Stimulated activated naive CD4-positive, alpha-beta T cell treated with Interleukin-2 at 50 U/mL for 16 hours (primary cell): ENCODE measurements at places on chromosomes 1 and 21.
A peak's percentile ranks its signal among the peaks of the same experiment; 100 is the strongest.

DNA sequence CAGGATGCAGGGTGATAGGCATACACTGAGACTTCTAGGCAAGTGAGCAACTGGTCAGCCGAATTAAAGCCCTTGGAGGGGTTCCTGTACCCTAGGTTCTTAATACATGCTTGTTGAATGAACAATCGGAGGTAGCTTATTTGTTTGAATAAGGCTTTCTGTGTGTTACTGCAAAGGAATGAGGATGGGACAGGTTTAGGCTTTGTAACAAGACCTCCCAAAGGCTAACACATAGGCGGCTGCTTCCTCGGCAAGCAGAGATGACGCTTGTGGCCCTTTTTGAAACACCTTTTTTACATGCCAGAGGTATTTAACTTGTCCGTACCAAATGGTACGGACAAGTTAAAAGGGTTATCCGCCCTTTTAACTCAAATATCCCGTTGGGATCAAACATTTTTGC lies 511.6 kb downstream of the KIF26B start:
- no peak for DNase-seq

DNA sequence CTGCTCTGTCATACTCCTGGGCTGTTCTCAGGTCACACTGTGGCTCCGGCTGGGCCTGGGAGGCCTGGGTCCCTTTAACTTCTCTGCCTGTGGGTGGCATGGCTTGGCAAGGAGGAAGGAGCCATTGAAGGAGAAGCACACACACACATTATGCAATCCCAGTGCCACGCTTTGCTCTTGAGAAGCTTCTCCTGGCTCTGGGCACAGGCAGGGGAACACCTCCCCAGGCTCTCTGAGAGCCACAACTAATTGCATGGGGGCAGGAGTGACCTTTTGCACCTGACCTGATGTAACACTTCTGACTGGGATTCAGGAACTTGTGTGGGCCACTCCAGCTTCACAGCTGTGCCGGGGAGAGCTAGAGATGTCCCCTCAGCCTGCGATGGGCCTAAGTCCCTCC lies 23.1 kb downstream of the LGR6 start:
- DNase-seq = no peak

- DNase-seq = no peak
These were observed 237.6 kb downstream of the SDCCAG8 start for GRCh38 chr1:243493156-243494129.

GRCh38 chr1:191641420-191642260 lies 516.6 kb upstream of the RGS18 start:
- DNase-seq = no peak

DNA sequence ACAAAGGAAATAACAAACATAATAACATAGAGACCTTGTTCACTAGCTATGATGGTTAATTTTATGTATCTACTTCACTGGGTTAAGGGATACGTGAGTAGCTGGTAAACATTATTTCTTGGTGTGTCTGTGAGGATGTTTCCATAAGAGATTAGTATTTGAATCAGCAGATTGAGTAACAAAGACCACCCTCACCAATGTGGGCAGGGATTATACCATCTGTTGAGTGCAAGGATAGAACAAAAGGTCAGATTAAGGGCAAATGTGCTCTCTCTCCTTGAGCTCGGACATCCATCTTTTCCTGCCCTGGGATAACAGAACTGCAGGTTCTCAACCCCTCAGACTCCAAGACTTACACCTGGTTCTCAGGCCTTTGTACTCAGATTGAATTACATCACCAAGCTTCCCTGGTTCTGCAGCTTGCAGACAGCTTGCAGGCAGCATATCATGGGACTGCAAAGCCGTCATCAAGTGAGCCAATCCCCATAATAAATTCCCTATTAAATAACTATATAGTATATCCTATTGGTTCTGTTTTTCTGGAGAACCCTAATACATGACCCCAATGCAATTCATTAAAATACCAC lies 9.2 kb downstream of the SPATA6 start:
- no peak for DNase-seq

- peak; percentile 38 for DNase-seq
These were observed 120.3 kb downstream of the PPIAL4G start for GRCh38 chr1:148362626-148363438.

GRCh38 chr1:40607921-40608320 lies 57.6 kb downstream of the RIMS3 start:
- DNase-seq = no peak

DNA sequence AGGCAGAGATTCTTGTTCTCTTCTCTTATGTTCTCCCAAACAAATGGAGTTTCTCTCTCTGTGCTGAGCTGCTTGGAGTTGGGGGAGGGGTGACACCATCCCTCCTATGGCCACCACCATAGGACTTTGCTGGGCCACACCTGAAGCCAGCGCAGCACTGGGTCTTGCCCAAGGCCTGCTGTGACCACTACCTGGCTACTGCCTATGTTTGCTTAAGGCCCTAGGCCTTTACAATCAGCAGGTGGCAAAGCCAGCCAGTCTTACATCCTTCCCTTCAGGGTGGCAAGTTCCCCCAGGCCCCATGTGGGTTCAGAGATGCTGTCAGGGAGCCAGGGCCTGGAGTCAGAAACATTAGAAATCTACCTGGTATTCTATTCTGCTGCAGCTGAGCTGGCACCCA lies 6.3 kb upstream of the MTARC2 start:
- no peak for DNase-seq

GRCh38 chr1:234310460-234310817 lies 62.8 kb upstream of the COA6 start:
- DNase-seq = no peak

DNA sequence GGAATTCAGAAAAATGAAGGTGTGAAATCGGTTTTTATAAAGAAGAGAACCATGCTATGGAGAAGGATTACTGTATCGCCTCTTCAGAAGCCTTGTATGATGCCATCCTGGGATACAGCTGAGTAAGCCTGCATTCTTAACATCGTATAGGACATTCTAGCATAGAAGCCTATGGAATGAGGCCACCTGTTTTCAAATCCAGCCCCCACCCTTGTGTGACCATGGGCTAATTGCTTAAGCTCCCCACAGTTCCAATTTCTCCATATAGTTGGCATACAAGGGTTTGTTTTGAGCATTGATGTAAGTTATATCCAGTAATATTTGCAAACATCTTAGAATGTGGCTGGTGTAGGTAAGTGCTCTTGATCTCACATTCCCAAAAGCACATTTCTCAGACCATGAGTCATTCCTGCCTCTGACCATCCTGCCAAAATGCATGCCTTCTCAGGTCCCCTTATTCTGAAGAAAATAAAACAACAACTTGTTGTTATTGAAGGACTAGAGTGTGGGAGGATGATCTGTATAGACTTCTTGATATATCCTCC lies 1.5 kb downstream of the OR14A2 start:
- no peak for DNase-seq

DNA sequence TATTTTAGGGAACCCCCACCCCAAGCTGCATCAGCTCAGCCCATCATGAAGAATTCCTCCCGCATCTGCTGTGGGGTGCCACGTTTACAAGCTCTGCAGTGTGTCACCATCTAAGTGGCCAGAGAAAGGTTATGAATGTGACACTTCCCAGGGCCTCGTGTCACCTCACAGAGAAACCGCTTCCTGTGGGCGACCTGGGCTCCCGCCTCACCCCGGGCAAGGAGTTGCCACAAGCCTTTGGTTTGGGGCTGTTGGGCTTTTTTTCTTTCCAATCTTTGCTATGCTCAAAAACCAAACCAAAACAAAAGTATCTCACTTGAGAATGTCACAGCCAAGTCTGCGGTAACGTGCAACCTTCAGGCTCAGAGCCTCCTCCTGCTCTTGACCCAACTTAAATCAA lies 82.1 kb upstream of the ARHGEF16 start:
- no peak for DNase-seq

GRCh38 chr1:229138058-229138457 lies 132.9 kb upstream of the RAB4A start:
- DNase-seq = no peak

GRCh38 chr1:194289569-194290266 lies 1103.3 kb upstream of the B3GALT2 start:
- peak; percentile 30 for DNase-seq

GRCh38 chr21:44333509-44334328 lies 5.5 kb downstream of the CFAP410 start:
- DNase-seq = no peak

DNA sequence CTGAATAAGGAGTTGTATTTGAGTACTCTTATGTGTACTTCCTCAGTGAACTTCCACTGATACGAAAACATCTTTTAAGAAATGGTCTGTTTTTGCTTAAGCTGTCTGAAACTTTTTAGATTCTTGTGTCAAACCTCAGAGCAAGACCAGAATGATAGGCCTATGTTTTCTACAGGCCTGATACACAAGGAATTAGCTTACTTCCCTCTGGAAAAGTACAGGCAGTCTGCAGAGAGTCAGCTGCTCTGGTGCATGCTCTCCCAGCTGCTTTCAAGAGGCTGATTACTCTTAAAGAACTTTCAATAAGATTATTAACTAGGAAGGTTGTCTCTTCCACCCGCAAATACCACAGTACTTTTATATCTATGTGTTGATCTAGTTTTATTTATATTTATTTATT lies 9.5 kb downstream of the SNX27 start:
- DNase-seq = no peak

GRCh38 chr1:201176940-201177339 lies 13.7 kb upstream of the IGFN1 start:
- DNase-seq = no peak

DNA sequence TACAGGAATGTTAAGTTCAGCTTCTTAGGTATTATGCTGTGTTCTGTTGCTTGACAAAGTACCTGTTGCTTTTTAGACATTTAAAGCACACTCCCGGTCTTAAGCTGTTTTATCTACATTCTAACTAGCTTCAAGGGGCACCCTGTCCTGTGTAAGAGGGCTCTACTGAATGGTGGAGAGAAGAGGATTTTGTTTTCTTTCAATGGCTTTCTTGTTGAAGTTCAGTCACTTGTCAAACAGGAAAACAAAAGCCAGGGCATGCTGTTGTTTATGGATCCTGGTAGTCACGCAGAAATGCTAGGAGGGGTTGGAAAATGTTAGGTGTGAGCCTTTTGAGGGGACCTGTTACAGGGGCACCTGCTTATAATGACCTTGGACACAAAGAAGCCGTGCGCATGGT lies 30.7 kb downstream of the PGM1 start:
- DNase-seq = no peak

DNA sequence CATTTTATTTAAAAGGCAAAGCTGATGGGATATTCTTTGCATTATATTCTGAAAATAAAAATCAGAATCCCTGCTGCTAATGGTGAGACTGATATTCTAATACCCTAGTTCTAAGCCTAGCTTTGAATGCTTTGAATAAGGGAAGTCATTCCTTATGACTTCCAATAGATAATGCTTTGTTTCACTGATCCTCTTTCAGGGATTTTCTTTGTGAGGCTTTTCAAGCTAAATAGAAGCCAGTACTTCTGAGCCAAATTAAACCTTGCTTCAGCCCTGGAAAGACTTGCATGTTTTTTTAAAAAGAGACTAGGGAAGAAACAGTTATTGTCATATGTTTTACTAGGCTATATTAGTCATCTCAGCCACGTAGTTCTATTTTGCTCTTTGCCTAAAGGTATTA lies 68.5 kb upstream of the CACYBP start:
- no peak for DNase-seq

DNA sequence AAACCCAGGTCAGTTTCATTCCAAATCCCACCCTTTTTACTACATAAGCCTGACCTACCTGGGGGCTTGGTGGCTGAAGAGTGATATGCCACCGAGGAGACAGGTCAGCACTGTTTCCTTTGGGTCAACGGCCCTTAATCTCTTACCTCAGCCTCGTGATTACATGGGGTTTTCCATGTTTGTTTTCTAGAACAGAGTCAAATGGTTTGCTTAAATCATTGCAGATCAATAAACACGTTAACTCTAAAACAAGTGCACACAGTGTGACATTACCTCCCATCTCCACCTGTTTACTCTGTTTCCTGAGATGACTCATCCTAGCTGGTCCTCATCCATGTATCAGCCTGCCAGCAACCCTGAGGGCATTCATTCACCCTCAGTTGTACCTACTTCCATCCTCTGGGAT lies 40.8 kb upstream of the TP53BP2 start:
- DNase-seq = no peak

DNA sequence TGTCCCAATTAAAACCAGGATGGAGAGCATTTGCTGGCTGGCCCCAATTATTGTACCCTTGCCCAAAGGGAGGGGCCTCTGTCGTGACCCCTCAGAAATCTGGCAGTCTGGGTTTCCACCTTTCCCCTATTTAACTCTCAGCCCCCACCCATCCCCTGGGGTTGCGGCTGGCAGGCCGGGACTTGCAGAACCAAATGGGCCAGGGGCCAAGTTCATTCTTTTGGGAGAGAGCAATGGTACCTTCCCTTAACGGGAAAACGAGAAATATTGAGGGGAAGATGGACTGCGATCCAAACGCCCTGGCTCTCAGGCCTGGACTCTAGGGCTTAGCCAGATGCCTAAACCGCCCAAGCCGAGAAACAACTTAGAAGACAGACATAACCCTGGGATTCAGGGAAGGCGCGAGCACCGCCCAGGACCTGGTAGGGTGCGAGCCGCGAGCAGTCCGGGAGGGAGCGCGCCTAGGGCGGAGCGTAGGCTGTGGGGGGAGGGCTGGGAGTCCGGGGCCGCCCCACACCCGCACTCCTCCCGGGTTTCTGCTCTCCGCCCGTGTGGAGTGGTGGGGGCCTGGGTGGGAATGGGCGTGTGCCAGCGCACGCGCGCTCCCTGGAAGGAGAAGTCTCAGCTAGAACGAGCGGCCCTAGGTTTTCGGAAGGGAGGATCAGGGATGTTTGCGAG lies at the start of gene SLC27A3:
Gene SLC27A3 (plus strand): TSS at position 628 of the 678 bp plus-strand sequence. CDS start 91 bp downstream, outside the sequence.
- no peak for DNase-seq

- no peak for DNase-seq
These were observed 179.2 kb upstream of the FMN2 start for GRCh38 chr1:239912471-239912870.

DNA sequence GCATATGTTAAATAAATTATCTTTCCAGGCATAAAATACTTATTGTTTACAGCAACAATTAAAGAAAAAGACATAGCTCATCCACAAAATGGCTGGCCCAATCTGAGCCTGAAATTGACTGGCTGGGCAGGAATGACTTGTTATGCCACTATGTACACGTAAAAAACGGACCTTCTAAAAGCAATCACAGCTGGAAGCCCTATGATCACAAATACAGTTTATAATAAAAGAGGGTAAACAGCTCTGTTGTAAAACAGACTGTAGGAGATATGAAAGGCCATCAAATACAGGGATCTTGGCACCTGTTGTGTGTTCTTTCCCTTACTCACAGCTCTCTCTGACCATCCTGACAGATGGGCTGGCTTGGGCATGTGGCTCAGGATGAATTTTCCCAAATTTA lies 70.5 kb upstream of the DMRTA2 start:
- DNase-seq = no peak

GRCh38 chr1:185406006-185406690 lies 89.1 kb upstream of the IVNS1ABP start:
- no peak for DNase-seq

GRCh38 chr1:10785728-10786638 lies 10.5 kb downstream of the CASZ1 start:
- no peak for DNase-seq

- DNase-seq = no peak
These were observed 253.2 kb upstream of the RRP15 start for GRCh38 chr1:218031901-218032300.
